Naive thymus-derived CD8-positive, alpha-beta T cell (primary cell): ENCODE measurements at places on chromosomes 3 and 15.

GRCh38 chr3:69081583-69082262, 1.6 kb upstream of the UBA3 start:
- no peak for DNase-seq

- no peak for DNase-seq
These were observed 180.7 kb upstream of the LMCD1 start for GRCh38 chr3:8320711-8321458.

DNA sequence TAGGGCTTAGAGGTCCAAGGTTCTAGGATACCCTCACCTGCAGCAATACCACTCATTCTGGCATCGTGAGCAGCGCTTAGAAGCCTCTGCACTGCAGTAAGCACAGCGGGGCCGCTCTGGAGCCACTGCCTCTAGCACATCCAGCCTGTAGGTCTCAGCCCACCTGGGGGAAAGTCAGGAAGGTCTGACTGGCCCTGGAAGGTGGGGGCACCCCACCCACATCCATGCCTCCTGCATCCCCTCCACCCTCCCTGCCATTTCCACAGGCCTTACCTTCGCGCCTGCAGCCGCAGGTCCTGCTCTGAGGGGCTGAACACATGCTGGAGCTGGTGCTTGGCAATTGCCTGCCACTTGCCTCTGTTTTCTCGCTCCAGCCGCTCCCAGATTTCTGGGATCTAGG, 901 bp upstream of the RASSF1 start:
- no peak for DNase-seq

GRCh38 chr3:59380146-59380545, 330.3 kb upstream of the CFAP20DC start:
- DNase-seq: no peak

DNA sequence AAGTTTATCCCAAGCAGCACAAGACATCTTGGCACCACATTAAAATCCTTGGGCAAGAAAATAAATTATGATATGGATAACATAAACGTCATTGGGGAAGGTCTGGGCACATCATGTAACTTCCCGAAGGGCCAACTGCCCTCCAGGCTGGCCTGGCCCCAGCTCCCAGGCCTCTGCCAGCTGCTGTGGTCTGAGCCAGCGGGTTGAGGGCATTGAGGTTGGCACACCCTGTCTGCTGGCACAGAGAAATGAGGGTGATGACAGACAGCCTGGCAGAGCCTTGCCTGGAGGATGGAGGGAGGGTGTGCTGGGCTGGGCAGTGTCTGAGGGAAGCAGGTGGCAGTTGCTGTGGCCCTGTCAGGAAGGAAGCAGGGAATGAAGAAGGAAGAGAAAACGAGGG, 3.3 kb upstream of the RBSN start:
- DNase-seq: no peak

DNA sequence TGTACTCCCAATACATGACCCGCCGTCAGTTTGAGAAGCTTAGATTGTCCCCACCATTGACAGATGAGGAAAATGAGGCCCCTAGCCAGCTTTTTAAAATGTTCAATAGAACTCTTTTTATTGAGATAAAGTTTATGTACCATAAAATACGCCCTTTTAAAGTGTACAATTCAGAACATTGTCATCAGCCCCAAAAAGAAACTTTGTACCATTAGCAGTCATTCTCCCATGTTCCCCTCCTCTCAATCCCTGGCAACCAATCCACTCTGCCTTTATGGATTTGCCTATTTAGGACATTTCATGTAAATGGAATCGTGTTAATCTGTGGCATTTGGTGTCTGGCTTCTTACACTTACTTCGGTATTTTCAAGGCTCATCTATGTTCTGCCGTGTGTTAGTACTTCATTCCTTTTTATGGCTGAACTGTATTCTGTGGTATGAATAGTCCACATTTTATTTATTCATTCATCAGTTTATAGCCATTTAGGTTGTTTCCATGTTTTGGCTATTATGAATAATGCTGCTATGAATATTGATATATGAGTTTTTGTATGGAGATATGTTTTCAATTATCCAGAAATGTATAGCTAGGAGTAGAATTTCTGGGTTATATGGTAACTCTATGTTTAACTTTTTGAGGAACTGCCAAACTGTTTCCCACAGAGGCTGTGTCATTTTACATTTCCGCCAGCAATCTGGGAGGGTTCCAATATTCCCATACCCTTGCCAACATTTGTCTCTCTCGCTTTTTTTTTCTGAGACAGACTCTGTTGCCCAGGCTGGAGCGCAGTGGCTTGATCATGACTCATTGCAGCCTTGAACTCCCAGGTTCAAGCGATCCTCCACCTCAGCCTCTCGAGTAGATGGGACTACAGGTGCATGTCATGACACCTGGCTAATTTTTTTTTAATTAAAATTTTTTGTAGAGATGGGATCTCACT, 15.3 kb upstream of the PTPN23 start:
- no peak for DNase-seq

GRCh38 chr3:42503251-42503924, 945 bp downstream of the VIPR1 start:
- no peak for DNase-seq

DNA sequence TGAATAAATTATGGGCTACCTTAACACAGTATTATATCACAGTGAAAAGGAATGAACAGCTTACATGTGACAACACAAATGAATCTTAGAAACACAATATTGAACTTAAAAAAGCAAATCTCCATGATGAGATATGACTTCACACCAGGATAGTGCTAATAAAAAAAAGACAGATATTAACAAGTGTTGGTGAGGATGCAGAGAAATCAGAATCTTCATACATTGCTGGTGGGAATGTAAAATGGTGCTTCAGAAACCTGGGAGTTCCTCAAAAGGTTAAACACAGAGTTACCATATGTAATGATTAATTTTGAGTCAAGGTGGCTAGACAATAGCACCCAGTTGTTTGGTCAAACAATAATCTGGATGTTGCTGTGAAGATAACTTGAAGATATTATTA, 51.4 kb downstream of the HSPBAP1 start:
- DNase-seq: no peak

- peak; percentile 1 for DNase-seq
These were observed 1.5 kb upstream of the ARHGAP31 start for GRCh38 chr3:119292666-119293065.

GRCh38 chr15:54772663-54773062, 424.1 kb downstream of the RSL24D1 start:
- DNase-seq: no peak

- no peak for DNase-seq
These were observed 40.5 kb downstream of the CD200 start for GRCh38 chr3:112373476-112373875.

DNA sequence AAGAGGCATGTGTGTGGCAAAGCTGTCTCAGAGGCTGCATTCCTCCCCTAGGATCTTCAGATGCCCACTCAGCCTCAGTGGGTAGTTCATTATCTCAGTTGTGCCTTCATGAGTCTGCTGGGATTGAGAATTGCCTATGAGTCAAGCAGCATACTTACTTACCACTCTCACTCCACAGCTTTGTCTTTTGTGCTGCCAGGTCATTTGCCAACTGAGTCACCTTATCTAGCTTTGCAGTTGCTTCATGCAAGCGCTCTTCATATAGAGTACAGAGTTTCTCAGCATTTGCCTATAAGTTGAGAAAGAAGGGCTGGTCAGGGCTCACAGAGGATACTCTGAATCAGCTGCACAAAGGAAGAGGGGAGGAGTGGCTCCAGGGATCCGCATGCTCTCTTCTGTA, 89.5 kb downstream of the MYH15 start:
- DNase-seq: no peak

- no peak for DNase-seq
These were observed 18.6 kb upstream of the PRR23E start for GRCh38 chr3:127174284-127174683.

GRCh38 chr3:175484666-175485065, 625.5 kb downstream of the NAALADL2 start:
- DNase-seq: no peak

GRCh38 chr3:126417981-126418530, 23.3 kb downstream of the CFAP100 start:
- DNase-seq: no peak

- DNase-seq: no peak
These were observed 32.2 kb downstream of the VEPH1 start for GRCh38 chr3:157471064-157471463.

- no peak for DNase-seq
These were observed 578.4 kb downstream of the ZIC1 start for GRCh38 chr3:147987549-147987948.

- DNase-seq: no peak
These were observed 50.4 kb upstream of the RGMA start for GRCh38 chr15:93139436-93139835.

DNA sequence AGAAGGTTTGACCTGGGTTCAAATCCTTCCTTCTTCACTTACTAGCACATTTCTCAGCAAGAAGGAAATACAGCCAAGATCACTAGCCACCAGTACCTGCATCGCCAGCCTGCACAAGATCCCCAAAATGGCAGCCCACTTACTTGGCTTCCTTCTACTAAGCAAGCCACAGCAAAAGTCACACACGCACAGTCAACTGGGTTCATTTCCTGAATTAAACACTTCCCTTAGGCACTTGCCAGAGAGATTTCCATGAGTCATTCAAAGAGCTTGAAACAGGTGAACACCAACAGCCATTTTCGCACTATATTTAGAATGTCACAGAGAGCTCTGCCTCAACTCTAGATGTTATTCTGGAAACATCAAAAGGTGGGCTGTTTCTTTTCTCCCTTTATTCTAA, 42.6 kb downstream of the MGLL start:
- DNase-seq: no peak

- DNase-seq: no peak
These were observed 166.3 kb downstream of the VGLL4 start for GRCh38 chr3:11477407-11477911.

DNA sequence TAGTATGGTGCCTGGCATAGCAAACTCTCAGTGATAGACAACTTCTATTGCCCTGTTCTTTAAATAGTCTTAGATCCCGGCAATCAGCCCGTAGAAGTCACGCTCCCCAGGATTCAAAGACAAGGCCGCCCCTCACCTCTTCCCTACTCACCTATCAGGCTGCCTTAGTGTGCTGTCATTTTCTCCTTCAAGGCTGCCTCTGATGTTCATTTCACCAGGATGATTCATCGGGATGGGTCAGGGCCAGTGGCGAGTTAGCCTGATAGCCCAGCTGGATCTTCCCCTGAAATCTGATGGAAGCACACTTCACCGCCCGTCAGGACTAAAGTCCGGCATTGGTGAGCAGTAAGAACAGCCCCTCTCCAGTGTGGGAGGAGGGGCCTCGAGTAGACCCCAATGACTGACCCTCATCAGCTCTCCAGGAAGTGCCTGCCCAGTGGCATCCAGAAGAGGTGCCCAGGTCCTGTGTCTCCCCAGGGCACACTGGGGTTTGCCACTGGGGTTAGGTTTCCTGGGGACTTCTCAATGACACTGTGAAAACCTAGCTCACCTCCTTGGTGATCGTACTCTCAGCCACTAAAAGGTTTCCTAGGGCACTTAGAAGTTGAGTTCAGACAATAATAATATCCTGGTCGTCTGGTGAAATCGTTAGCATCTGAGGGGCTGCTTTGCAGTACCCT, 37.5 kb downstream of the TPM1 start:
- no peak for DNase-seq

- DNase-seq: no peak
These were observed 1047.0 kb downstream of the TUSC7 start for GRCh38 chr3:117756563-117756962.

GRCh38 chr3:156189927-156190326, 69.5 kb downstream of the KCNAB1 start:
- DNase-seq: no peak

- DNase-seq: no peak
These were observed 22.4 kb upstream of the IL16 start for GRCh38 chr15:81174125-81174791.

- DNase-seq: no peak
These were observed 4.3 kb downstream of the TMPRSS7 start for GRCh38 chr3:112038863-112039262.

DNA sequence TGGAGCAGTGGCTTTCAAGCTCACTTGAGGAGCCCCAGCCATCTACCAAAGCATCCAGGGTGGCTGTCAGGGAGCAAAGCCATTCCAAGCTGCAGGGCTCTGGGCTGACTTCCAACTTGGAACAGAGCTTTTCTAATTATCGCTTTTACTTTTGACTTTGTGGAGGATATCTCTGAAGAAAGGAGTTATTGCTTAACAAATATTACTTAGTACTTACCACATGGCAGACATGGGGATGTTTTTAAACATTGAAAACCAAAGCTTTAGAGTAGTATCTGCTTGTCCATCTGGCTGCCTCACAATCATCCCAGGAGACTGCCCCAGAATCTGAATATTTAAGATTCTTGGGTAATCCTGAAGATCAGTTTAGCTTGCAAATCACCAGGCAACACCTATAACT, 8.9 kb downstream of the TAGLN3 start:
- no peak for DNase-seq

- no peak for DNase-seq
These were observed 40.9 kb downstream of the RFTN1 start for GRCh38 chr3:16472593-16472992.

GRCh38 chr15:87850916-87851315, 405.6 kb downstream of the NTRK3 start:
- no peak for DNase-seq

DNA sequence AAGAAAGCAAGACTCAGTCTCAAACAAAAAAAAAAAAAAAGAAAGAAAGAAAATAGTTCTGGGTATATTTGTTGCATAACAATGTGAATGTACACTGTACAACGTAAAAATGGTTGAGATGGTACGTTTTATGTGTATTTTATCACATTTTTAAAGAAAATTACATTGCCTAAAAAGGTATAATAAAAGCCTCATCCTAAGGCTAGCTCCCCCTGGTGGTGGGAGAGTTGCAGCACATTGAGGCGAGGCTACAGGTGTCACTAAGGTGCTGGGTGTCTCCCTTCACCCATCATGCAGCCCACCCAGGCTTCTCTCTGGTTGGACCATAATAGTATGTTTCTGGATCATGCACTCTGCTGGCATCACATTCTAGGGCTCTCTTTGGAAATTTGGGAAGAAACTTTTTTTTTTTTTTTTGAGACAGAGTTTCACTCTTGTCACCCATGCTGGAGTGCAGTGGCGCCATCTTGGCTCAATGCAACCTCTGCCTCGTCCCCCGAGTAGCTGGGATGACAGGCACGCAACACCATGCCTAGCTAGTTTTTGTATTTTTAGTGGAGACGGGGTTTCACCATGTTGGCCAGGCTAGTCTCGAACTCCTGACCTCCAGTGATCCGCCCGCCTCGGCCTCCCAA, 12.4 kb upstream of the RAB11A start:
- DNase-seq: peak; percentile 80

GRCh38 chr3:115082260-115082659, 64.8 kb downstream of the ZBTB20 start:
- DNase-seq: no peak
